ENCODE measurements at places on chromosomes 4 and X.

DNA sequence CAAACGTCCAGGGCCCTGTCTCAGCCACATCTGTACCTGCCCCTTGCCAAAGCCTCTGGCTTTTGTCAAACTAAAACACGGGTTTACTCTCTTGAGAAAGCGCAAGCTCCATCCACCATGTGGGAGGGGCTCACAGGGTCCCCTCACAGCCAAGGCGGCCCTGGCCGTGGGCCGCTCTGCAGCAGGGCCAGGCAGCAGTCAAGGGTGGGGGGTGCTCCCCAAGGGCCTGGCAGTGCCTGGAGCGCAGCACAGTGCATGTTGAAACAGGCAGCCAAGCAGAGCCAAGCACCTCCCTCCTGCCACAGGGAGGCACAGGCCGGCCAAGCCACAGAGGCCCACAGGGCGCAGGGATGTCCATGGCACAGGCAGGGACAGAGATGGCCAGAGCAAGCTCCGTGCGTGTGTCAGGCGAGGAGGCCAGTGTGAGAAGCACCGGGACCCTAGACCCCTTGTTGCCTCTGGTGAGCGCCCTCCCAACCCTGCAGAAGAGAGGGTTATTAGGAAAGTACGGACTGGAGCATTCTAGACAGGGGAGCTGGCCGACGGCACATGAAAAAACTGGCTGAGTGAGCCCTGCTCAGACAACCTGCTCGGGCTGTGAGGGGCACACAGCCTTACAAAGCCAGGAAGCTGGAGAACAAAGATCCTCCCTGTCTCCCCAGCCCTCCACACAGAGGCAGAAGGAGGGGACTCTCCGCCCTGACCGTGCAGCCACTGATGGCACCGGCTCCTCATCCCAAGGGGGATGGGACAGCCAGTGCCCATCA, 39.0 kb downstream of the FAM53A start:
- no peak for DNase-seq

DNA sequence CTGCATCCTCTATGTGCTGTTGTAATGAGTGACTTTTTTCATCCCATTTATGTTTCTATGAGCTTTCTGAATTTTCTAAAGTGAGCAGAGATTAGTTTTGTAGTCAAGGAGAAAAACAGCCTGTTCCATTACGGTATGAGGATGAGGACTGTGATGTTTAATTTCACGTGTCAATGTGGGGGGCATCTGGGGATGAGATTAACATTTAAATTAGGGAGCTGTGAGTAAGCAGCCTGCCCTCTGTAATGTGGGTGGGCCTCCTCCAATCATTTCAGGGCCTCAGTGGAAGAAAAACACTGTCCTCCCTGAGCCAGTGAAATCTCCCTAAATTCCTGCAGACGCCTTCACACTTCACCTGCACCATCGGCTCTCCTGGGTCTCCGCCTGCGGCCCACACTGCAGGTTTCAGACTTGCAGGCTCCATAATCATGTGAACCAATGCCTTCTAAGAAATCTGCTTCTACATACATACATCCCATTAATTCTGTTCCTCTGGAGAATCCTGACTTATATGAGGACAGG, 121.7 kb downstream of the AFAP1 start:
- no peak for DNase-seq

GRCh38 chr4:85672116-85672515, 197.2 kb downstream of the ARHGAP24 start:
- DNase-seq = no peak

DNA sequence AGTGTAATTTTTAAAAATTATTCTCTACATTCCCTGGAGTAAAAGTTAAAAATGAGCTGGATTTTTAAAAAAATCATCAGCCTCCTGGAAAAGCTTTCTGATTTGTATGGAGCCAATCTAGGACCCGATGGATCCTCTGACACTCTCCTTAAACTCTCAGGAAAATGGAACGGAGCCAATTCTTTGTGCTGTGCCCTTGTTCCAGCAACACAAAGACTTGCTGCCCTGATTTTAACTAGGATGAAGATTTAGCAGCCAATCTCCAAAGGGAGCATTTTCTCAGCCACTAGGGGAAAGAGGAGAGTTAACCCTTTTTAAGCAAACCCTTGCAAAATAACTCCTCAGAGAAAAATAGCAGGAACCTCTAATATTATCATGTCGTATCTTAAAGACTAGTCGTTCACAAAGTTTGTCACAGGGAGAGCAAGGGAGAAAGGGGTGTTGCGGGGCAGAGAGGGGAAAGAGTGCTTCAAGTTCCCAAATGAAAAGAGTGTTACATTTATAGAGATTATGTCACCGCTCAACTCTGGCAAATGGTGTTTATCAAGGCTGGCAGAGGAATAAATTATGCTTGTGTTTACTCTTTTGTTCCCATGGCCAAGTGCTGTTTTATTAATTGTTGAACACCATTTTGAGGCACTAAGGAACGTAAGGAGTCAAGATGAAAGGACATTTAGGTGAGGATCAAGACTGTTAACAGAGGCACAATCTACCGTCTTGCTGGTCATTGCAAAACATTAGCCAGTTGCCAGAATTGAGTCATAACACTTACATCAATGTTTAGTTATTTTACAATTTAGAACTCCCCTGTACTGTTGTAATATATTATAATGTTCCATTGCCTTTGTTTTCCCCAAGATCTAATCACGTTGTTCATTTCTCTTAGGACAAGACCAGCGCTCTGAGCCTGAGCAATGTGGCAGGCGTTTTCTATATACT, 250.7 kb downstream of the THOC2 start:
- DNase-seq = no peak

DNA sequence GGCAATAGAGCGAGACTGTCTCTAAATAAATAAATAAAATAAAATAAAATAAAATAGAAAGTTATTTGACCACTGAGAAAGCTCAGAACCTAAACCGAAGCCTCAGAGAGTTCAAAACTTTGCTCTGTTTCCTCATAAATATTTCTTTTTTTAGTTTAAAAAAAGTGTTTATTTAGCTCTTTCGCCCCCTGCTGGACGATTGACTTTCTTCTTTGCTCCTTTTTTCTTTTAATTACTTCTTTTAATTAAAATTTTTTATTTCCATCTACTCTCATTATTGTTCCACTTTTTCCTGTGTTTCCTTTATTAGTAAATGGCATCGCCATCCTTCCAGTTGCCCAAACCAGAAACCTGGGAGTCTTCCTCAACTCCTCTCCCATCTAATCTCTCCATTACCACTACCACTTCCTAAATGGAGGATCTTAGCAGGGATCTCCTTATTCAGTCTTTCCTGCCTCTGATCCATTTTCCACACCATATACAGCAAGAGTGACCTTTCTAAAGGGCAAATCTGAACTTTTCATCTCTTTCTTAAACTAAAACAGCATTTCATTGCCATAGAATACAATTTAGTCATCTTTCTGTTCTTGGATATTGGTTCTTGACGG, 728 bp upstream of the IL13RA2 start:
- no peak for DNase-seq

- peak; percentile 23 for DNase-seq
Measured at GRCh38 chrX:68833855-68834331, 5.1 kb downstream of the EFNB1 start.

DNA sequence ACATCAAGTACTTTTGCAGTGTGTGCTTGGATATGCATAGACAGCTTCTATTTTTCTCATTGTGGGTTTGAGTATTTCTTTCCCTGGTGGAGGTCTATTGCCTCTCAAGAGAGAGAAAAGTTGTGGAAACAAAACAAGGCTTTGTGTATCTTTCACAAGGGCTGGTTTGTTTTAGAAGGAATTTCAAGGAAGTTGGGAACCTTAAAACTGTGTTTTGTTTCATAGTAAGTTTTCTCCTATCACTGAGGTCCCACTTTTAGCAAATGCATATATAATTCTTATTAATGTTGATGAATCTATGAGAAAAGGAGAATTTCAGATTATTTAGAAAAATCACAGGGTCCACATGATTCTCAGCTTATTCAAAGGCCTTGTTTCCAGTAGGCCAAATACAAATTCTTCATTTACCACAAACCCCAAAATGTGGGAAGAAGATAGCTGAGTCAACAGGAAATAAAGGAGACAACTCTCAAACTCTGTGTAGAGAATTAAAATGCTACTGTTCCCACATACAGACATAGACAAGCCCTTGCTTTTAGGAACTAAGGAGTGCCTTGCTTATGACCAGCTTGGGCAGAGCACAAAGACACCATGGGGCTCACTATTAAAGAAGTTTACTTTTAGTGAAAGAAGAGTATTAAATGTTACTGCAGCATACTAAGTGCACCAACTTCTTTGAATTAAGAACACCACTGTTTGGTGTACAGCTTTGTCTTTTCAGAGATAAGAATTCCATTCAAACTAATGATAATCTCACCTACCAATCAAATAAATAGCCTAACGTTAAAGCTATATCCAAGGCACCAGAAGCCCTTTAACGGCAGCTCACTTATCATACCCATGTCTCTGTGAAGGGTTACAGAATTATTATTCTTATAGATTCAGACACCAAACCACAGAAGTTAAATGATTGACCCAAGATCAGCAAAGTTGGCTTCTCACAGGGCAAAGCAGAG, 177.4 kb upstream of the LEF1 start:
- no peak for DNase-seq

GRCh38 chrX:131394384-131394783, 105.3 kb upstream of the IGSF1 start:
- DNase-seq = no peak

DNA sequence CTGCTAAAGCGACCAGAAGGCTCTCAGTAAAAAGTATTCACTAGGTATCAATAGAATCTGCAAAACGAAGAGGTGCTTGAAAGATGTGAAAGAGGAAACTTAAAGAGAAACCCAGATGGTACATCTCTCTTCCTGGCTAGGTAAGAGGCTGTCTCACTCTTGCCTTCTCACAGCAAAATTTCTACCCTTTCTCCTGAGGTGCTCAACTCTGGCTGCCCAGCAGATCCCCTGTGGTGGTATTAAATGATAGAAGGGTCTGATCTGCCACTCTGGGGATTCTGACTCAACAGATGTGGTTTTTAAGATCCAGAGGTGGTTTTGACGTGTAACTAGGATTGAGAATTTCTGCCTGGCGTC, 14.9 kb upstream of the TSPAN5 start:
- DNase-seq = no peak

DNA sequence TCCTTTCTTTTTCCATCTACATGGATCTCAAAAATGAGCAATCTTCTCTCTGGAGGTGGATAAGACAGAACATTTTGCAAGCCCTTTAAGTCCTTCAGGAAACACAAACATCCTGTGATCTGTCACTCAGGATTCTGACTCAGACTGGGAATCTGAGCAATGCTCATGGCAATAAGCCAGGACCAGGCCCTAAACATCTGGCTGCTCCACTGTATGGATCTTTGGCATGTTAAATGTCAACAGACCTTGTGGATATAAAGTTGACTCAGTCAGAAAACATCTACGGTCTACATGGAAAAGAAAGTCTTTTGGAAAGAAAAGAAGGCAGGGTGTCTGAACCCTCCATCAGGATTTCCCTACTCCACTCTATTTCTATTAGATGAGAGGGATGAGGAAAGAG, 17.8 kb upstream of the CHIC2 start:
- DNase-seq = no peak

GRCh38 chr4:25863347-25863784, 578 bp upstream of the SEL1L3 start:
- no peak for DNase-seq

DNA sequence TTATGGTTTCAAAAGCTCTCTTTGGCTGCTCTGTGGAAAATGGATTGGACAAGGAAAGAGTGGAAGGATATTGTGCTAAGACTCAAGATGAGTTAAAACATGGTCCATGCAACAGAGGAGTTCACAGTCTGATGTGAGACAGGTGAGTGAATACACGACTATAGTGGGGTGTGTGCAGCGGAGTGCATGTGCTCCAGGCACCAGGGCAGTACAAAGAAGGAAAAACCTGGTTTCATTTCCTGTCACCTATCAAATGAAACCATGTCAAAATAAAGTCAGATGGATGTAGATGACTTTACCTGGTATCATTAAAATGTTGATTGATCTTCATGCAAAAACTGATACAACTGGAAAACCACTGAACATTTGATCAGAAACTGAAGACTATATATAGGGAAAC, 241.0 kb upstream of the RASGEF1B start:
- DNase-seq = no peak

GRCh38 chr4:186628058-186628711, 72.8 kb upstream of the MTNR1A start:
- no peak for DNase-seq
